Suppressor macrophage treated with lipopolysaccharide for 1 hour (primary cell): ENCODE measurements at places on chromosomes 4 and X.

- DNase-seq = no peak
Observed at GRCh38 chr4:88043586-88044340, 36.3 kb downstream of the PKD2 start.

DNA sequence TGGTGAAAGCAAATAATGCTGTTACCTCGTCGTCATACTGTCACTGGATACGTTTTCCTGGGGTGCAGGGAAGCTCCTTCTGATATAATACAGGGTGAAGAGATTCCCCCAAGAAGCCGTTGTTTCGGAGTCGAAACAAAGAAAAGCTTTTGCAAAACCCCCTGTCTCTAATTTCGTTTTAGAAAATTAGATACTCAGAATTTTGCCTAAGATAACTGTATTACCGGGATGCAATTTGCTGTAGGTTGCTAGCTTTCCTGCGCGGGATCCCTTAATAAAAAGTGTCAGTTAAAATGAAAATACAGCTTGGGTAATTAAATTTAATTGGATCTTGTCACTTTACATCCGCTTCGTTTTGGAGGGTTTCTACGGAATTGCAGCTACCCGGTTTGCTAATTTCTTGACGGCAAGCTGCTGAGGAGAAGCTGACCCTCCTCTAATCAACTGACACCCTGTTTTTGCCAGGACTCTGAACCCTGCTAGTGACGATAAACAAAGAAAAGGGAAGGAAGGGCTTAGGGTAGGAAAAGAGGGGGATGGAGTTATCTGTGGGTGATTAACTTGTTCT lies 174.6 kb downstream of the SHOX start:
- DNase-seq = no peak

GRCh38 chr4:56055027-56055977 lies 106.6 kb downstream of the CEP135 start:
- no peak for DNase-seq

- no peak for DNase-seq
Observed at GRCh38 chrX:148658115-148658730, 157.8 kb downstream of the AFF2 start.

GRCh38 chr4:14716691-14717090 lies 285.6 kb upstream of the CPEB2 start:
- no peak for DNase-seq

DNA sequence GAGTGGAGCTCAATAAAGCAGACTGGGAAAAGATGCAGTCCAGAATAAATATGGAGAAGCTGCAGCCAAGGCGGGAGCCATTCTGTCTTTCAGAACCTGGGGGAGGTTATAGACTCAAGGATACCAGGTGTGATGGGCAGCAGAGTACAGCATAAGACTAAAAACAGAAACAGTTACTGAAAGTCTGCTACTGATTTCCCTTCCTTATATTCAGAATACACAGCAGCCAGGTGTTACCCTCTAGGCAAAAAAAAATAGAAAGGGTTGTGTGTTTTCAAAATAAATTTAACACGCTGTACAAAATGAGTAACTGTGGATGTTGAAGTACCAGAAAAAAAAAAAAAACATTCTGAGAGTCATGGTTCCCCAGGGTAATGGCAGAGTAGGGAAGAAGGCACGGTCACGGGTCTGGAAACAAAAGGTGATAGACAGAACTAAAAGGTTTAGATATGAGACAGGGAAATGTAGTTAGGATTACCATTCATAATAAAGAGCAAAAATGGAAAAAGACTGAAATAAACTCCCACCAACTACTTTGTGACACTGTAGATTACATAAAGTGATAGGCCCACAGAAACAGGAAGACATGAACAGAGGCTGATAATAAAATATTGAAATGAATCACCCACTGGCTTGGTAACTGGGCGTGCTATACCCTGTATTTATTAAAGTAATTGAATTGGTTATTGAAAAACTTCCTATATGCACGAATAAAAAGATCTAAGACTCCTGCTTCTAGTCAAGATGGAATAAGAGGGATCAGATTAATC lies 10.8 kb upstream of the HHIP start:
- DNase-seq = no peak

DNA sequence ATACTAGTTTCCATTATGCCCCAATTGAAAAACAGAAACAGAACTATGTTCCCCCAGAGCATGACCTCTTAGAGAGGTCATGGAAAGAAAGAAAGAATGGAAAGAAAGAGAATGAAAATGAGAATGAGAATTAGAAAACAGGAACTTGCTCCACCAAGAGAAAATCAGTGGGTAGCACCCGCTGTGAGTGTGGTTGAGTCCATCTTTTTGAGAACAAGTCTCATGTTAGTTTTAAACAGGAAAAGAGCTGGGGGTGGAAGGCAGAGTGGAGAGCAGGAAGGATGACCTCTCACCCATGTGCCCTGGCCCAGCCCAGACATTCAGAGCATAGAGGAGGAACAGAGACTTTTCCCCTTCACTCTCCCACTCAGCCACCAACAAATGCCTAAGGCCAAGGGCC lies 4.9 kb downstream of the GSX2 start:
- peak; percentile 78 for DNase-seq

GRCh38 chrX:136063340-136064079 lies 78.3 kb downstream of the SLC9A6 start:
- peak; percentile 35 for DNase-seq

GRCh38 chrX:2696698-2697215 lies 5.7 kb downstream of the CD99 start:
- peak; percentile 93 for DNase-seq

DNA sequence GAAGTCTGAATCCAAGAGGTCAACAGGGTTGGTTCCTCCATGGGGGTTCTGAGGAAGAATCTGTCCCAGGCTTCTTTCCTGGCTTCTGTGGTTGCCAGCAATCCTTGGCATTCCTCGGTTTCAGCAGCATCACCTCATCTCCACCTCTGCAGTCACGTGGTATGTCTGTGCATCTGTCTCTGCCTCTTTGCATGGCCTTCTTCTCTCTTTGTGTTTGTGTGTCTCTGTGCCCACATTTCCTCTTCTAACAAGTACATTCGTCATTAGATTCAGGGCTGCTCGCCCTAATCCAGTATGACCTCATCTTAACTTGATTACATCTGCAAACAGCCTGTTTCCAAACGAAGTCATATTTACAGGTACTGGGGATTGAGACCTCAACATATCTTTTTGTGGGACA lies 114.0 kb downstream of the BCOR start:
- peak; percentile 36 for DNase-seq

GRCh38 chr4:40675166-40675565 lies 45.5 kb upstream of the RBM47 start:
- no peak for DNase-seq

- no peak for DNase-seq
Observed at GRCh38 chr4:147638365-147638764, 21.2 kb downstream of the TMEM184C start.

DNA sequence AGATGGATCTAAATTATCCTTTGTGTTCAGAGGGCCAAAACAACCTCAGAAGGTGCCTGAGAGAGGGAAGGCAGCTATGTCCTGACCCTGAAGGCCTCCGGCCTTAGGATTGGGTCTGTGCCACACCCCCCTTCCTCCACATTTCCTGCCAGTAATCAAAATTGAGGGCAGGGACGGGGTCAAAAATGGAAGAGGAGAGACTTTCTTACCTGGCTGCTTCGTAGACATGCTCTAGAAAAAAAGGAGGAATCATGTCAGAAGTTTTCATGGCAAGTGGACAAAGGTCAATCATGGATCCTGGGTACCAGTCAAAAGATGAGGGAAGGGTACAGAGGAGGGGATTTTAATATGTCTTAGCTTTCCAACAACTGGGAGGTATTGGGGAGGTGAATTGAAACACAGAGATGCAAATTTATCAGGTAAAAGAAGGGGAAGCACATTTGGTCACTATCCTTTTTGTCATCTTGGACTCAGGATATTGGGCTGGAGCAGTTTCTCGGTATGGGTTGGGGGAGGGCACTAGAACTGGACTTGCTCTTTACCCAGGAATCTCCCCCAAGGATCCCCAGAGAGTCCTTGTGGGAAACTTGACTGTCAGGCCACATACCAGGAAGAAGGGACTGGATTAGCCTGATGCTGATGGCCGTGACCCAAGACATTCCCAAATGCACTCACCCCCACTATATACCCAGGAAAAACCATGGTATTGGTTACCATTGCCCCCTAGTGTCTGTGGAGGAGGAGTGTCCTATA lies 17.1 kb downstream of the VSIG4 start:
- DNase-seq = no peak

GRCh38 chrX:81195712-81196111 lies 6.0 kb downstream of the HMGN5 start:
- DNase-seq = peak; percentile 72

DNA sequence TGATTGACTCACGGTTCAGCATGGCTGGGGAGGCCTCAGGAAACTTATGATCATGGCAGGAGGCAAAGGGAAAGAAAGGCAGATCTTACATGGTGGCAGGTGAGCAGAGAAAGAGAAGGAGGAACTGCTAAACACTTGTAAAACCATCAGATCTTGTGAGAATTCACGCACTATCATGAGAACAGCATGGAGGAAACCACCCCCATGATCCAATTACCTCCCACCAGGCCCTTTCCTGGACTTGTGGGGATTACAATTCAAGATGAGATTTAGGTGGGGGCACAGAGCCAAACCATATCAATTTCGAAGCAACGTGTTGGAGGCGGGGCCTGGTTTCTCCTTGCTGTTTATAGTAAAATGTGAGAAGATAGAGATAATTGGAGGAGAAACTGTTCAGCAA lies 167.4 kb downstream of the GABRB1 start:
- DNase-seq = no peak

DNA sequence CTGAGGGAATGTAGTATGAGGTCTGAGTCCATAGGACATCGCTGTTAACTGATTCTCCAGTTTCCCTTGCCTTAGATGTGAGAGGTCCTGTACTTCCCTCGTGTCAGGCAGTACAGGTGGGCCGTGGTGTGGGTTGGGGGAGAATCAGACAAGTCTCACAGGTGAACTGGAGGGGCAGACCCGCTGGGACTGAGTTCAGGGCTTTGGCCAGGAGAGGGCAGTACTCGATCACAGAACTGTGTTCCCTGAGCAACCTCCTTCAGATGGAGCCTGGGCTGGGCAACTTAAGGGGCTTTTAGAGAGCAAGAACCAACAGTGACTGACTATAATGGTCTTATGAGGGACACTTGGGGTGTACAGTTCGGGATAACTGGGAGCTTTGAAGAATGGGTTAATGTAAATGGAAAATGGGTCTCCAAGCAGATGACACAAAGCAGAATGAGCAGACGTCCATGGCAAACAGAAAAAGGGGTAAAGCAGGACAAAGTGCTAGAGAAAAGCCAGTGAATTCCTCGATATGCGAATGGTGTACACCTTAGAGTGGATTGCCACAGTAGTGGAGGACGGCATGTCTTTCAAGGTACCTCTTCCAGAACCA lies 83.6 kb downstream of the CCNG2 start:
- peak; percentile 77 for DNase-seq

- no peak for DNase-seq
Observed at GRCh38 chr4:181524499-181524898, 718.7 kb upstream of the TENM3 start.

DNA sequence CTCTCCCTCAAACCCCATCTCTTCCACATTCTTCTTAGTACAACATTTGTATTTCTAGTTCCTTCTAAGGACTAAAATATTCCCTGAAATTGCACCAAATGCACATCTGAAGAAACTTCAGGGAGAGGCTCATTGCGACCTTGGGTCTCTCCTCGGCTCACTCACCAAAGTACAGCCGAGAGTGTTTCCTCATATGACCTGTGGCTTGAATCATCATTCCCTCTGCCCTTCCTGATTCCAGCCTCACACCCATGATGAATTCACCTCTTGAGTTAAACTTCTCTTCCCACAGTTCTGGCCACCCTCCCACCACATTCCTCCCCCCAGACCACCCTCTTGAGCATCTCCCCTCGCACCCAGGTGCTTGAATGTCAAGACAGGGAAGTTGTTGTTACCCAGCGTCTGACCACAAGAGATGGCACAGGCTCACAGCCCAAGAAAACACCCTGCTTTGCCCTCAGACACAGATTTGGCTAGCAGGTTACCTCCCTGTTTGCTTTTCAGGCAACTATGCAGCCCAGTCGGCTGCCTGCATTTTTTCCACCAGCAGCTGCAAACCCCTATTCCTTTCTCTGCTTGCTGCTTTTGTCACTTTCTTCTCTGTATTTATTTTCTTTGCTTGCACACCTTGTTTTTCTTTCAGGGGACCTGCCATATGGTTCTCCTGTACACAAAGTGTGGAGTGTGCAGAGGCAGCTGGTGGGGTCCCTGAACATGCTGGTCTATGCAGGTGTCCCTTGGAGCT lies 214.8 kb downstream of the SPATA18 start:
- no peak for DNase-seq

DNA sequence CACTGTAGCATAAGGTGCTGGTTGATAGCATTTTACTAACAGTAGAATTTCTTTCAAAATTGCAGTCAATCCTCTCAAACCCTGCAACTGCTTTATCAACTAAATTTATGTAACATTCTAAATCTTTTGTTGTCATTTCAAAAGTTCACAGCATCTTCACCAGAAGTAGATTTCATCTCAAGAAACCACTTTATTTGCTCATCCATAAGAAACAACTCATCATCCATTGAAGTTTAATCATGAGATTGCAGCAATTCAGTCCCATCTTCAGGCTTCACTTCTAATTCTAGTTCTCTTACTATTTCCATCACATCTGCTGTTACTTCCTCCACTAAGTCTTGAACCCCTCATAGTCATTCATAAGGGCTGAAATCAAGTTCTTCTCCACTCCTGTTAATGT lies 21.7 kb downstream of the LAMTOR3 start:
- no peak for DNase-seq

- DNase-seq = no peak
Observed at GRCh38 chr4:154542271-154542879, 7.8 kb downstream of the PLRG1 start.

DNA sequence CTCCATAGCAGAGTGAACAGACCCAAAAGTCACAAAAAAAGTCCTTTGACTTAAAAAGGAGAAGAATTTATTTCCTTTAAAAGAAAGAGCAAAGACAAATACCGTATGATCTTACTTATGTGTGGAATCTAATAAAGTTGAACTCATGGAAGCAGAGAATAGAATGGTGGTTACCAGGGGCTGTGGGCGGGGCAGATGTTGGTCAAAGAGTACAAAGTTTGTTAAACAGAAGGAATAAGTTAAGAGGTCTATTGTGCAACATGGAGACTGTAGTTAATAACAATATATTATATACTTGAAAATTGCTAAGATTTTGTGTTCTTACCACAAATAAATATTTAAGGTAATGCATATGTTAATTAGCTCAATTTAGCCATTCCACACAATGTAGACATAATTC lies 173.3 kb upstream of the S100G start:
- no peak for DNase-seq

DNA sequence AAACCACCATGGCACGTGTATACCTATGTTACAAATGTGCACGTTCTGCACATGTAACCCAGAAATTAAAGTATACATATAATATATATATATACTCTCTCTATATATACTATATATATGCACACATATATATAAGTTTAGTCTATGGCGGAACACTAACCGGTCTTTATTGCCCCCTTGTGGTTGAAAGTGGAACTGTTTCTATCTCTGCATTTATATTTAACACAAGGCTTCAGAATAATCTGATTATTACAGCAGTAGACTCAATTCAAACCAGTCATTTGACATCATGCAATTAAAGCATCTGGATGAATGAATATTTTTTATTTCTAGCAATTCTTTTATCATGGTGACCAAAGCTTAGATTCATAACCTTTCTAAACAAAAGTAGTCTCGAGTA lies 14.6 kb downstream of the RAB9B start:
- peak; percentile 66 for DNase-seq
